Fibroblast of skin of right quadriceps (primary cell): ENCODE measurements at places on chromosomes 6 and 20.

- peak; percentile 96 for DNase-seq
Observed at GRCh38 chr6:35489995-35490791, 6.7 kb downstream of the TEAD3 start.

GRCh38 chr6:10297832-10298231 lies 117.0 kb downstream of the TFAP2A start:
- no peak for DNase-seq

DNA sequence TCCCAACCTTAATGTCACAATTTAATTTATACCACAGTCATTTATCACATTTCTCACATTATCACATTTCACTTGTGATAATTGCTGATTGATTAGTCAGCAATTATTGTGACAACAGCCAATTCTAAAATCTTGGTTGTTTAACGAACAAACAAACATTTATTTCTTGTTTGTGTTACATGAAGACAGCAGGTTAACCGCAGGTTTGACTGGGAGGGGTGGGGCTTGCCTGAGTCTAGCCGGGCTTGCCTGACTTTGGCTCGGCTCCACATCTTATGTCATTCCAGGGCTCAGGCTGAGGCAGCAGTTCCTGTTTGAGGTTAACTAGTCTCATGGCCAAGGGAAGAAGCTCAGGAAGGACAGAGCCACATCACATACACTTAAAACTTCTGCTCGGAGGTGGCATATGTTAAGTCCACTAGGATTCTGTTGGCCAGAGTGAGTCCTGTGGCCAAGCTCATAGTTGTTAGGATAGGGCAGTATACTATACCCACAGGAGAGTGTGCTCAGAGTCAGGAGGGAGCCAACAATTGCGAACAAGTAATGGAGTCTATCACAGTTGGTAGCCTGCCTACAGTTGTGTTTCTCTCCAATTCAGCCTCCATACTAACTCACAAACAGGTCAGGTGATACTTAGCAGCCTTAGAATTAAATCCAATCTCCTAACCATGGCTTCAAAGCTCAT lies 90.0 kb upstream of the IFNGR1 start:
- peak; percentile 66 for DNase-seq

- no peak for DNase-seq
Observed at GRCh38 chr6:55286824-55287223, 40.4 kb upstream of the GFRAL start.

- DNase-seq = no peak
Observed at GRCh38 chr6:154127657-154128056, 88.6 kb downstream of the OPRM1 start.

DNA sequence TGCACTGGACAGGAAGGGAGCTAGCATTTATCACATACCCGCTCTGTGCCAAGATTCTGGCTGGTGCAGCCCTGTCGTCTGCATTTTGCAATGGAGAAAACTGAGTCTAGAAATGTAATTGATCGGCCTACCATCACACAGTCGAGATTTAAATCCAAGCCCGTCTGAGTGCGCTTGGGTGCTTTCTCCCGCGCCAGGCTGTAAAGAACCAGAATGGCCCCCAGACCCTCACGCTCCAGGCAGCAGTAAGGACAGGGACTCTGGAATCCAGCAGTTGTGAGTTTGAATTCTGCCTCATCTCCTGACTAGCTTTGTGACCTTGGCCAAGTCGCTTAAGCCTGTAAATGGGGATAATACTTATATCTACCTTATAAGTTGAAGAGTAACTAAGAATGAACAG lies 10.8 kb downstream of the DYNLRB1 start:
- DNase-seq = no peak

- no peak for DNase-seq
Observed at GRCh38 chr6:119138906-119139541, 60.6 kb upstream of the FAM184A start.

DNA sequence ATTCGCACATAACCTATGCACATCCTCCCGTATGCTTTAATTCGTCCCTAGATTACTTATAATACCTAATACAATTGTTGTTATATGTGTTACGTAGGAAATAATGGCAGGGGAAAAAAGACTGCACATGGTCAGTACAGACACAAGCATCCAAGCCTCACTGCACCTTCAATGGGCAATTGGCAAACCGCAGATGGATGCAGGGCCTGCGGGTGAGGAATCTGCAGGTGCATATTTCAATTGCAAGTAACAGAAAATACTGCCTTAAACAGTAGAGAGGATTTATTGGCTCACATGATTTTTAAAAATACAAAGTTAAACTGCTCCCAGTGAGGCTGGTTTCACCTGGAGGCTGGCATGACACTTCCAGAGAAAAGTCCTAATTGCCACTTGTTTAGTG lies 142.1 kb upstream of the MLN start:
- DNase-seq = no peak

DNA sequence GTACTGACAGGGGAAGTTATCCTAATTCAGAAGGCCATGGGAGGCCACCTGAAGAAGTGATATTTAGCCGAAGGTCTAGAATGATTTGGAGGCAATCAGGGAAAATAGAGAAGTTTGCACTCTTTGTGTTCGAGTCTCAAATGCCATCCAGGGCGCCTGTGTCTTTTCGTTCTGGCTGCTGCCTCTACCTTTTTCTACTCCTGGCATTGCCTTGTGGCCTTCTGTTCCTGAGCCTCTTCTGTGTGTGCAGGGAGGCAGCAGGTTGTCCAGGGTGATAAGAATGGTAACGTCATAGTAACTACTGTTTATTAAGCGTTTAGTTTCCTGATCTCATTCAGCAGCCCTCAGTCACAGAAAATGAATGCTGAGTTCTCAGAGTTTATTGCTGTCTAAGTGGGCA lies 252.1 kb downstream of the FARS2 start:
- no peak for DNase-seq

DNA sequence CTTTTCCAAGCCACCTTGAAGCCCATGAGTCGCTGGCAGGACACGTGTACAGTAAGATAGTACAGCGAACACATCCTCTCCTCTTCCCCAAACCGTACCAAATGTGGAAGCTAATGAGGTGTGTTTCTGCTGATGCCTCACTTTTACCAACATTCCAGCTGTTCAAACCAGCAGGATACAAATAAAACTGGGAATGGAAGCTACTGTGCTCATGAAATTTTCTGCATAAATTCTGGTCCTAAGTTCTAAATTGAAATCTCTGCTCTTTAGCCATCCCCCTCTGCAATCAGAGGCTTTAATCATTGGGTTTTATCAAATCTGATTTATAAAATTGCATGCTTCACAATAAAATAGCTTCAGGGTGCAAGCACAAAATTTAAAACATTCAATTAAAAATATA lies 81.9 kb upstream of the RIN2 start:
- no peak for DNase-seq

DNA sequence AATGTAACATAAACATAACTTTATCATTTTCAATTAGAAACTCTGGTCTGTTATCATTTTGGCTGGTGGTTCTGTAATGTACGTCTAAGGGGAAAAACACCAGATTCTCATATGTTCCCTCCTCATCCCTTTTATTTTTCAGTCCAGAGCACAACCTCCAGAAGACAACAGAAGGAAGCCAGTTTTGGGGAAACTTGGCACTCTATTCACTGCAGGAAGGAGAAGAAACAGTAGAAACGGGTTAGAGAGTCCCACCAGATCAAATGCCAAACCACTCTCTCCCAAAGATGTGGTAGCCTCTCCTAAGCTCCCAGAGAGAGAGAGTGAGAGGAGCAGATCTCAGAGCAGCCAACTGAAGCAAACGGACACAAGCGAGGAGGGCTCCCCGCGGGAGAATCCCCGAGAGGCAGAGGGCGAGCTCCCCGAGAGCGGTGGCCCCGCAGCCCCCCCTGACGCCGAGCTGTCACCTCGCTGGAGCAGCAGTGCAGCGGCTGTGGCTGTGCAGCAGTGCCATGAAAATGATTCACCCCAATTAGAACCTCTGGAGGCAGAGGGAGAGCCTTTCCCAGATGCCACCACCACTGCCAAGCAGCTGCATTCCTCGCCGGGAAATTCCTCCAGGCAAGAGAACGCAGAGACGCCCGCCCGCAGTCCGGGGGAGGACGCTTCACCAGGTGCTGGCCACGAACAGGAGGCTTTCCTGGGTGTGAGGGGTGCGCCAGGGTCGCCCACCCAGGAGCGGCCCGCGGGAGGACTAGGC lies 117.8 kb downstream of the RTN4IP1 start:
- peak; percentile 61 for DNase-seq

GRCh38 chr6:80640176-80640575 lies 533.7 kb downstream of the BCKDHB start:
- no peak for DNase-seq

DNA sequence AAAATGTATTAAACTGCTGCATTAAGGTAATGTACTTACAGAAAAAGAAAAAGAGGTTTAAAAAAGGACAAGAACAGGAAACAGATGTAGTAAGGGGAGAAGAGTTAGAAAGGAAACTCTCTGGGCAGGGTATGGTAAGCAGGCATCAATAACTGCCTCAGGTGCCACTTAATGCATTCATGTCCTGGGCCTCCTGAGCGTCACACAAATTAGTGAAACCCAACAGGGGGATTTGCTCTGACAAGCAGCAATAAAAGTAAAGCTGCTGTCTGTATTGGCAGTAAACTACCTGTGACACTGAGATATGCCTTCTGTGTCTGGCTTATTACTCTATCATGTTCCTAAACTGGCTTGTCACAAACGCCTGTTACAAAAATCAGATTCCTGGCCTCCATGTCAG lies 1.5 kb upstream of the EFHC1 start:
- no peak for DNase-seq

GRCh38 chr20:42938441-42939205 lies 251.1 kb downstream of the PTPRT start:
- DNase-seq = no peak

- no peak for DNase-seq
Observed at GRCh38 chr20:3358676-3359340, 48.7 kb downstream of the DNAAF9 start.

DNA sequence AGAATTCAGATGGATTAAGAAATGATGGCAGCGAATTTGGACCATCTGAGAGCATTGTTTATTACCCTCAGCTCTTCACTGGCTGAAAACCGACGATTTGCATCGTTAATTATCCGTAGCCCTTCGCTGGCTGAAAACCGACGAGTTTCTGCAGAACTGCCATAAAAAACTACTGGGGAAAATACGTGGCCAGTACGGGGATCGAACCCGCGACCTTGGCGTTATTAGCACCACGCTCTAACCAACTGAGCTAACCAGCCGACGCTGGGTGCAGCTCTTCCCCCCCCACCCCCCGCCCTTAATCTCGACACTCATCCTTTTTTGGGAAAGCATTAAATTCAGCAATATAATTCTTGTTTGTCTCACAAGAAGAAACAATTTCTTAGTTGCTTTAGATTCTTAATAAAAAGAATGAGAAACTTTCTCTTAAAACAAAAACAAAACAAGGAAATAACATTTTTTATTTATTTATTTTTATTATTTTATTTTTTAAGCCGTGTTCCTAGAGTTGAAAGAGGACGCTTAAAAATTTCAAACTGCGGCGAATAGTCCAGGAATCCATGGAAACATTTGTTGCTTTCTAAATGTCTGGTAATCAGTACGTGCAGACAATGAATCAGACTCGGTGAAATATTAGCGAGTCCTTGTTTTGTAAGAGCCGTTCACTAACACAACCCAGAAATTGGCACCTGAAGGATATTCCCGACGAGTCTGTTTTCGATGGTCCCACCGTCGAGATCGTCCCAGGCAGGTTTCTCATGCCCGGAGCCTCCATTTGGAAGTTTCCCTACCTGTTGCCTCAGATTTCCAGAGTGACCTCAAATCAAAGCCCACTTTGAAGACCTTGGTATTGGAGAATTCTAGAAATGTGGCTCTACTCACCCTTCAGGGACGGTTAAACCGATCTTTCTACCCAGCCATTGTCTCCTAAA lies 27.8 kb downstream of the PRSS16 start:
- peak; percentile 20 for DNase-seq

DNA sequence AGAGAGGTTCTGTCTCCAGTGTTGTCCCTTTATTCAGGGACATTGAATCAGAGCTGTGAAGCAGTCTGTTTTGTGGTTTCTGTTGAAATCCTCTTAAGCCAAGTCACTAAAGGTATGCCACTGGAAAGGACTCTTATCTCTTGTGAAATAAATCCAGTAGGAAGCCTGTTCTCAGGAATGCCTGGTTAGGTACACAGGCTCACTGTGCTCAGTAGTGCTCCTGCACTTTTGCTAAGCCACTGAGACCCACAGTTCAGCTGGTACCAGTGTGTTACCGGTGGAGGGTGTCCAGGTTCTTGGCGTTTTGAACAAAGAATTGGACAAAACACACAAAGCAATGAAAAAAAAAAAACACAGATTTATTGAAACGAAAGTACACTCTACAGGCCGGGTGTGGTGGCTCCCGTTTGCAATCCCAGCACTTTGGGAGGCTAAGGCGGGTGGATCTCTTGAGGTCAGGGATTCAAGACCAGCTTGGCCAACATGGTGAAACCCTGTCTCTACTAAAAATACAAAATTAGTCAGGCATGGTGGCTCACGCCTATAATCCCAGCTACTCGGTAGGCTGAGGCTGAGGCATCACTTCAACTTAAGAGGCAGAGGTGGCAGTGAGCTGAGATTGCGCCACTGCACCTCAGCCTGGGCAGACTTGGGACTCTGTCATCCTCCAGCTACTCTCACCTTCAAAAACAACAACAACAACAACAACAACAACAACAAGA lies 186.1 kb downstream of the JARID2 start:
- DNase-seq = peak; percentile 51

- no peak for DNase-seq
Observed at GRCh38 chr20:49669601-49670189, 44.0 kb downstream of the B4GALT5 start.

DNA sequence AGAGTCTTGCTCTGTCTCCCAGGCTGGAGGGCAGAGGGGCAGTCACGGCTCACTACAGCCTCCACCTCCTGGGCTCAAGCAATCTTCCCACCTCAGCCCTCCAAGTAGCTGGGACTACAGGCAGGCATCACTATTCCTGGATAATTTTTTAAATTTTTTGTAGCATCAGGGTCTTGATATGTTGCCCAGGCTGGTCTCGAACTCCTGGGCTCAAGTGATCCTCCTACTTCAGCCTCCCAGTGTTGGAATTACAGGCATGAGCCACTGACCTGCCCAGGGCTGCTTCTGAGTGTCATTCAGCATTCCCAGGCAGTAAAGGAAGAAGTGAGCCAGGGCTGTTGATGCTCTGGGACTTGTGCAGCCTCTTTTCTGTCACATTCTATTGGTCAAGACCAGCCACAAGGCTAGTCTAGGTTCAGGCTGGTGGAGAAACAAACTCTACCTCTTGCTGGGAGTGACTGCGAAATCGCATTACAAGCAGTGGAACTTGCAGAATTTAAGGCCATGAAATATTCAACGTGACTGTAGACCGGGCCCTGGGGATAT lies 2.1 kb upstream of the ARFGEF2 start:
- DNase-seq = no peak

DNA sequence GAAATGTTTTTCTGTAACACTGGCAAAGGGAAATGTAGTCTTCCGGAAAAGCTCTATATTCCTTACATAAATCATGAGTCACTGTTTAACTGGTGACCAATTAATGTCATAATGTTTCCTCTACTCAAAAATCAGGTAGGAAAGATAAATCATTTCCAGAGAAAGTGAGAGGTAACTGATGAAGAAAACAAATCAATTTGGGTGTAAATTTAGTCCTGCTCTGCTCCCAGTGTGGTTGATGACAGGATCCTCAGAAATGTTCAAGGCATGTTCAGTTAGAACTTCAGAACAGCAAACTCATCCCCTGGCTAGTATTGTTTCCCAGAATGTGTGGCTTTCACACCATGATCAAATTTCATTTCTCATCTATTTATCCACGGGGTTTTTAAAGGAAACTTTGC lies 38.8 kb upstream of the SPACA1 start:
- no peak for DNase-seq
